Right lobe of liver (tissue), 6 donors: ENCODE measurements at places on chromosomes 6 and 20. TPM values are rescaled to one million over a fixed set of nuclear protein-coding genes. Genes with fewer than 3 reads are reported as not detected.
A peak's percentile ranks its signal among the peaks of the same experiment; 100 is the strongest.

DNA sequence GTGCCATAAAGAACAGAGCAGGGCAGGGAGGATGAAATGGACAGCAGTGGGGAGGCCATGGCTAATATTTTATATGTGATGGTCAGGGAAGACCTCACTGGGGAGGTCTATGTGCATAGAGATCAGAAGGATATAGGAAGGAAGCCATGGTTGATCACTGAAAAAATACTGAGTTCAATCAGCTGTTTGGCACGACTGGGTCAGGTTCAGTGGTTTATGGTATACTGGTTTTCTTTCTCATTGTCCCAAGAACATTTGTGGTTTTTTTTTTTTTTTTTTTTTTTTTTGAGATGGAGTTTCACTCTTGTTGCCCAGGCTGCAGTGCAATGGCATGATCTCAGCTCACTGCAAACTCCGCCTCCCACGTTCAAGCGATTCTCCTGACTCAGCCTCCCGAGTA lies 78.3 kb upstream of the TIAM2 start:
- no peak overlapping the region for H3K4me3 ChIP-seq
- no peaks in the 10 kb centered on the region for H3K36me3 ChIP-seq
- H3K27ac ChIP-seq: no peak overlapping the region
- no peaks in the 10 kb centered on the region for H3K27me3 ChIP-seq

DNA sequence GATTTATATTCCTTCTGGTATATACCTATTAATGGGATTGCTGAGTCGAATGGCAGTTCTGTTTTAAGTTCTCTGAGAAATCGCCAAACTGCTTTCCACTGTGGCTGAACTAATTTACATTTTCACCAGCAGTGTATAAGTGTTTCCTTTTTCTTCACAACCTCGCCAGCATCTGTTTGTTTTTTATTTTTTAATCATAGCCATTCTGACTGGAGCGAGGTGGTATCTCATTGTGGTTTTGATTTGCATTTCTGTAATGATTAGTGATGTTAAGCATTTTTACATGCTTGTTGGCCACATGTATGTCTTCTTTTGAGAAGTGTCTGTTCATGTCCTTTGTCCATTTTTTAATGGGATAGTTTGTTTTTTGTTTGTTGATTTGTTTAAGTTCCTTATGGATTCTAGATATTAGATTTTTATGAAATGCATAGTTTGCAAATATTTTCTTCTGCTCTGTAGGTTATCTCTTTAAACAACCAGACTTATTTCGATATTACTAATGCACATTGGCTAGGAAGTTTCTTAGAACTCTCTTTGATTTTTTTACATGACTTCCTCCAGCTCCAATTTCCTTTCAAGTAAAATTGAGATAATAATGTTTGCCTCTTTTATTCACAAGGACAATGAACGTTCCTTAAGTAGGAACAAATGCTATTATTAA lies 12.2 kb upstream of the VNN1 start:
- H3K27ac ChIP-seq: no peak overlapping the region
- H3K27me3 ChIP-seq: no peaks in the 10 kb centered on the region
- no peak overlapping the region for H3K4me3 ChIP-seq
- peaks cover 25% of the 10 kb centered on the region for H3K36me3 ChIP-seq
- peaks cover 19% of the 10 kb centered on the region for H3K4me1 ChIP-seq
- no peak for DNase-seq

RPRD1B gene
- total RNA-seq: 26.4 TPM

GRCh38 chr6:10403385-10404106 lies 11.3 kb downstream of the TFAP2A start:
- no peaks in the 10 kb centered on the region for H3K4me1 ChIP-seq
- no peak for DNase-seq
- no peaks in the 10 kb centered on the region for H3K36me3 ChIP-seq
- no peak overlapping the region for H3K27ac ChIP-seq
- peak overlapping the region; percentile 41 for H3K4me3 ChIP-seq

C6orf141 gene
- total RNA-seq: 1.8 TPM

DNA sequence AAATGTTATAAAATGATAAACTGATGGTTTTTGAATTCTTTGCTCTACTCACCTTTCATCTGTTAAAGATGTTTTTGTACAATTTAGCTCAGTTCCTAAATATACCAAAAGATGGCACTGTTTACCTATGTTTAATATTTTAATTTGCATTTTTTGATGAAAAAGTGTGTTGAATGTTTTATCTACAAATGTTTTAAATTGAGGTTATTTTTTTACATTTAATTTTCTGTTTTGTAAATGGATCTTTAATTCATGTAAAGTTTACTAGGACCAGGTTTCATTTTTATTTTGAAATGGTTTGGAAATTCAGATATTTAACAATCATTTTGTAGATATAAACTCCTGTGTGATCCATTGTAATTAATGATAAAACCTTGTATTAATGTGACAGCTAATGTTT lies 30.0 kb downstream of the CDKAL1 start:
- no peaks in the 10 kb centered on the region for H3K36me3 ChIP-seq
- H3K4me1 ChIP-seq: no peaks in the 10 kb centered on the region
- no peak overlapping the region for H3K27ac ChIP-seq
- no peaks in the 10 kb centered on the region for H3K27me3 ChIP-seq
- H3K4me3 ChIP-seq: no peak overlapping the region
- DNase-seq: no peak

DNA sequence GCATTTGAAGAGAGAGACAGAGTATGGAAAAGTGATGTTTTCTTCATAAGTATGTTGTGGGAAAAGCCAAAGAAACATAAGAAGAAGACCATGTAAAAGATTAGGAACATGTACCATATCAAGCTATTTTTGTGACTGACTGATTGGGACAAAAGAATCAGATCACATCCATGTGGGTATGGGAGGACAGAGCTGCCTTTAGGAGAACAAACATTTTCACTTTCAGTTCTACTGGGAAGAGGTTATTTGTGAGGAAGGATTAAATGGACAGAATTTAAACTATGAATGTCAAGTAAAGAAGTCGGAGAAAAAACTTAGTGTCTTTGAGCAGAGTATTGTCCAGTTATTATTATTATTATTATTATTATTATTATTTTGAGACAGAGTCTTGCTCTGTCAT lies 124.4 kb upstream of the HCRTR2 start:
- no peak overlapping the region for H3K27ac ChIP-seq
- H3K4me3 ChIP-seq: no peak overlapping the region
- DNase-seq: no peak
- no peaks in the 10 kb centered on the region for H3K4me1 ChIP-seq
- no peaks in the 10 kb centered on the region for H3K27me3 ChIP-seq
- H3K36me3 ChIP-seq: no peaks in the 10 kb centered on the region

DNA sequence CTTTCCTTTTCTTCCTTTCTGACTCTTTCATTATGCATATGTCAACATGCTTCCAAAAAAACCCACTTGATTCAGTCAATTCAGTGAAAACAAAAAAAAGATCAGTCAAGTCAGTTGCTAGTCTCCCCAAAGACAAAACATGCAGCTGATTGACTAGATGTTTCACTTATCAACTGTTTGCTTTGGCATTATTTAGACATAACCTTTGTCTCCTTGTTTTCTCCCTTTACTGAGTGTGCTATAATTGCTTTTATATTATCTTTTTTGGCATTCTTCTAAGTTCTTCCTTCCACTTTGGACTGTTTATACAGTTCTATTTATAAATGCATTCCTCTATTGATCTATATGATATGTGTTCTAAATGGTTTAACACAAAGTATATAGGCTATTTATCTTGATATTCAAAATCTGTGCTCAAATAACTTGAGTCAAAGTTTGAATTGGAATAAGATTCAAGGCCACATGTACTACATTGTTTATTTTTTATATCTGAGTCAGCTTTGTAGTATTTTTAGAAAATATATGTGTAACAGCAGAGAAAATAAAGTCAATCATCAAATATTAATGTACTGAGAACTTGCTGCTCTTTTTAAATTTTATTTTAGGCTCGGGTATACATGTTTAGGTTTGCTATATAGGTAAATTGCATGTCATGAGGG lies 260.5 kb downstream of the CENPW start:
- no peaks in the 10 kb centered on the region for H3K4me1 ChIP-seq
- no peak overlapping the region for H3K4me3 ChIP-seq
- no peak overlapping the region for H3K27ac ChIP-seq
- DNase-seq: no peak

MCCD1 gene
- not detected for total RNA-seq

DNA sequence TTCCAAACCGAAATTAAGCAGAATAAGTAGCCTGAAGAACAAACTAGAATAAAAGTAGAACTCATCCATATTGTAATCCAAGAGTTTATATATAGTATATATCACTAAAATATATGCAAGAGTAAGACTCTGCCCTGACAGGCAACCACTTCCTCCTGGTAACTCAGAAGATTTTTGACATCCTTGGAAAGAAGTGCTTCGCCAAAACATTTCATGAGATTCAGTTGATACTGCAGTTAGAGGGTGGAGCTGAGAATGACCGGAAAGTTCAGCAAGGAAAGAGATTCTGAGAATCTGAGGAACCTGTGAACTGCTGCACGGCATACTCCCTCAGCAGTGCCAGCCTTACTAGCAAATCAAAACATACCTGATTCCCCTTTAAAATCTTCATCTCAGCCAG lies 79.6 kb downstream of the CDK19 start:
- no peak overlapping the region for H3K27ac ChIP-seq
- no peak overlapping the region for H3K4me3 ChIP-seq
- H3K36me3 ChIP-seq: no peaks in the 10 kb centered on the region
- H3K27me3 ChIP-seq: no peaks in the 10 kb centered on the region
- DNase-seq: no peak

DNA sequence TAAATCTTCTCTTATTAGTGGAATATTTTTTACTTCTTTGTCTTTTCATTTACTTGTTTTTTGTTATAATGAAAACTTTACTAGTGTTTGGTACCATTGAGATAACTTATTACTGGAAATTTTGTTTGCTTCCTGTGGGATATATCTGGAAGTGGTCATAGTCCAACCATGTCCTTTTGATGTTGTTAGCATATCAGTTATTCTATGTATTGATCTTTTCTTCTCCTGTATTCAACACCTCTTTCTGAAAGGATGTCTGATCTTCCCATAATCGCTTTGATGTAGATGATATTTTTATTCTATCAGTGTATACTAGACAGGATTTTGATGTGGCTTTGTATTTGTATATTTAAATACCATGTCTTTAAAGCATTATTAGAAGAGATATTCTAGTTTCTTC lies 17.0 kb downstream of the ZNF451 start:
- H3K4me1 ChIP-seq: no peaks in the 10 kb centered on the region
- no peak for DNase-seq
- no peak overlapping the region for H3K27ac ChIP-seq
- H3K36me3 ChIP-seq: peaks cover 3% of the 10 kb centered on the region
- no peaks in the 10 kb centered on the region for H3K27me3 ChIP-seq

ANKRD66 gene
- not detected for total RNA-seq

HSD17B8 gene
- 34.3 TPM for total RNA-seq

DNA sequence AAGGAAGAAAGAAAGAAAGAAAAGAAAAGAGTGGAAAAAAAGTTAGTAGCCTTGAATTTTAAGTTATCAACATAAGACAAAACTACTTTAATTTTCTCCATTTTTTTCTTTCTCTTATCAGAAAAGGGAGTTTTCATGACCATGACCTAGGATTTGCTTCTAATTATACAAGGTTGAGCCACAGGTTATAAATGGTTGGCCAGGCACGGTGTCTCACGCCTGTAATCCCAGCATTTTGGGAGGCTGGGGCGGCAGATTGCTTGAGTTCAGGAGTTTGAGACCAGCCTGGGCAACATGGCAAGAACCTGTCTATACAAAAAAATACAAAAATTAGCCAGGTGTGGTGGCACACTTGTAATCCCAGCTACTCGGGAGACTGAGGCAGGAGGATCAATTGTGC lies 7.8 kb upstream of the MTRES1 start:
- no peak overlapping the region for H3K27ac ChIP-seq
- H3K36me3 ChIP-seq: no peaks in the 10 kb centered on the region
- H3K4me1 ChIP-seq: no peaks in the 10 kb centered on the region
- H3K4me3 ChIP-seq: no peak overlapping the region
- H3K27me3 ChIP-seq: no peaks in the 10 kb centered on the region
- DNase-seq: no peak

GCNT2 gene
- 8.9 TPM for total RNA-seq
